ENCODE measurements at places on chromosomes 16 and 17.

- no peak for DNase-seq
Measured at GRCh38 chr17:32302860-32303649, 37.4 kb downstream of the RHBDL3 start.

GRCh38 chr16:70738083-70738977 lies 52.5 kb upstream of the MTSS2 start:
- DNase-seq = no peak

- DNase-seq = no peak
Measured at GRCh38 chr16:52265446-52265861, 281.5 kb downstream of the TOX3 start.

DNA sequence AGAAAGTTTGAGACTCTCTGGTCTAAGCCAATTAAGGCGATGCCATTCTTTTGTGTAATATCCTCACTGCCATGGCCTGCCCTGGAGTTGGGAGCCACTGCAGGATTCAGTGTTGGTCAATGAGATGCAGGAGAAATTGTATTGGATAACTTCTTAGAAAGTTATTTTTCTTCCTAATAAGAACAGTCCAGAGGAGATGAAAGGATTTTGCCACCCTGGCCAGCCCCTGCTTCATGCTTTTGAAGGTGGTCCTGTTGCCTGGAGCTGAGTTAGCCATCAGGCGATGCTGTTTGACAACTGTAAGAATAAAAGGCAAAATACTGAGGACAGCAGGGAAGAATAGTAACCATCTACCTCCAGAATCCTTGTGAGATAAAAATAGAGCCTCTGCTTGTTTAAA lies 35.4 kb upstream of the CNTNAP4 start:
- no peak for DNase-seq

GRCh38 chr16:89761304-89761922 lies 40.1 kb downstream of the ZNF276 start:
- DNase-seq = peak; percentile 16

DNA sequence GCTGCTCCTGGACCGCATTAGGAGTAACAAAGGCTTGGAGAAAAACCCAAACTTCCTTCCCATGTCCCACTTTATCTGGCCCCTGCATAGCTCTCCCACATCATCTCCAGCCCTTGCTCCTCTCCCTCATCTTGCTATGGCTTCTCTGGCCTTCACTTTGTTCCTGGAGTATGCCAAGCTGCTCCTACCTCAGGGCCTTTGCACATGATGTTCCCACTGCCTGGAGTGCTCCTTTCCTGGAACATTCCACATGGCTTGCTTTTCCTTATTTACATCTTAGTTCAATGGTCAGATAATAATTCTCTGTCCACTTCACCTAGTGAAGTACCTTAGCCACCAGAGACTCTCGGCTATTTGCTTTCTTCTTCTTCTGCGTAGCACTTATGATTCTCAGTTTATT lies 4.3 kb upstream of the KSR1 start:
- no peak for DNase-seq

DNA sequence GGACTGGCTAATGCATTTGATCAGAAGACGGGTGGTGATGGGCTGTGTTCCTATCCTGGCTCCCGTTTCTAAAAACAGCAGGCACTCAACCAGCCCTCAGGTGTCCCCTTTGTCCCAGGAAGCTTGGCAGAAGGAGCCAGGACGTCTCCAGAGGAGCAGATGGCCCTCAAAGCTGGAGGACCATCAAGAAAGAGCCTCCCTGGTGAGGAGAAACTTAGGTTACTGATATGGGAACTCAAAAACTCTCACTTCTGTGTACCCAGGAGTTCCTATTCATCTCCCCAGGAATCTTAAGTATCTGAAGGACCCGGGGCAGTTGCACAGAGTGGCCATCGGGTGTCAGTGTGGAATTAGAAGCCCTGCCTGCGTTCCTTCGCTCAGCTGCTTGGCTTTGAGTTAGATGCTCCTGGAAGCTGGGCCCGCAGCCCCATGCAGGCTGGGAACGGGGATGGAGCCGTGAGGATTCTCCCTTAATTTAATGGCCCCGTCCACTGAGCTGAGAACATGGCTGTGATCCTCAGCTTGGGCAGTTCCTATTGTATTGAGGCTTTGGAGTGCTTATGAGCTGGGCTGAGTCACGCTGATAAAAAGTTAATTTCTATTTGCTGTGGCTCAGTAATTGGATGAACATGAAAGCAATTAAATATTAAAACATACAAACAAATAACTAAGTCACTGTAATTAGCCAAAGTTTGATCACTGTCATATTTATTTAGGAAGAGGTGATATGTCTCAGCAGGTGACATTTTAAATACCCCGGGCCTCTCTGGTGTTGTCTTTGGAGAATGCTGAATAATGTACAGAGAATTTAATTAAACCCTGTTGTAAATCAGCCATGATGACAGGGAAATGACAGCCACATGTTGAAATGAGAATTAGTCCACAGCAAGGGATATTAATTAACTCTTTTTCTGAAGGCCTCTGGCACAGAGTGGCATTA lies 402.1 kb downstream of the SEC14L1 start:
- peak; percentile 82 for DNase-seq

DNA sequence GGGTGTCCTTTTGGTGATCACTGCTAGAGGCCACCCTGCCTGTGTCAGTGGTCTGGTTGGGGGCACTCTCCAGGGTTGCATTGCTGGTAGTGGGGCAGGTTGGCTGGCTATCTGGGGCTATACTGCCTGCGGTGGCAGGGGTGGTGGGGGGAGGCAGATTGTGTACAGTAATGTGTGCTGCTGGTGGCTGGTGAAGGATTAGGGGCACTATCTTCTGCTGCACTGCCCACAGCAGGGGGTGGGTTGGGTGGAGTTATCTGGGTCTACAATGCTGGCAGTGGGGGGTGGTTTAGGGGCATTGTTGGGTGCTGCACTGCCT lies 204.0 kb upstream of the WSB1 start:
- DNase-seq = no peak

- no peak for DNase-seq
Measured at GRCh38 chr17:34781571-34782108, 179.6 kb downstream of the CCT6B start.

- no peak for DNase-seq
Measured at GRCh38 chr16:4393240-4393600, 21.6 kb downstream of the VASN start.

DNA sequence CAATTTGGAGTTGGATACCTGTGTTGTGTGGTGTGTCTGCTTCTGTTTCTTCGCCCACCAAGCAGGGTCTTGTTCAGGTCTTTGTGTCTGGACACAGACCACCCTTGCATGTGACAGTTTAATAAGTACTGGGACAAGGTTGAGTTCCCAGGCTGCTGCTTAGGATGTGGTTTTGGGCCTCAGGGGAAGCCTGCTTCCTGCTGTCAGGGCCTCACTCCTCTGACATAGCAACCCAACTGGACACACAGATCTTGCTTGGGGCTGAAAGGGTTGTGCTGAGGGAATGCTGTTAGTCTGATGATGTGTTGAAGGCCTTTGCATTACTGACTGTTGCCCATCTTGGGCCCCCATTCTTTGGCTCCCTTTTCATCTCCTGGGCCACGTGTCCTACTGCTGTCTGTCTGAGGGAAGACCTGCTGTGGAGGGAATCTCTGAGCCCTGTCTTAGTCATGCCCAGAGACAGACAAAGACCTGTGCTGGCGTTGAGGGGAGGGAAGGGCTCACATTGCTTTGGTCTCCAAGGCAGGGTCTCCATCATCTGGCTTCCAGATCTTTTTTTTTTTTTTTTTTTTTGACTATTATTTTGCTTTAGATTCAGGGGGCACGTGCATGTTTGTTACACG lies 4.7 kb upstream of the TGFB1I1 start:
- no peak for DNase-seq

GRCh38 chr16:88382491-88383400 lies at the start of gene ZNF469:
TSS of gene ZNF469 (plus strand) at chr16:88382959. CDS start at chr16:88427471, 44,512 bp downstream.
- DNase-seq = no peak

DNA sequence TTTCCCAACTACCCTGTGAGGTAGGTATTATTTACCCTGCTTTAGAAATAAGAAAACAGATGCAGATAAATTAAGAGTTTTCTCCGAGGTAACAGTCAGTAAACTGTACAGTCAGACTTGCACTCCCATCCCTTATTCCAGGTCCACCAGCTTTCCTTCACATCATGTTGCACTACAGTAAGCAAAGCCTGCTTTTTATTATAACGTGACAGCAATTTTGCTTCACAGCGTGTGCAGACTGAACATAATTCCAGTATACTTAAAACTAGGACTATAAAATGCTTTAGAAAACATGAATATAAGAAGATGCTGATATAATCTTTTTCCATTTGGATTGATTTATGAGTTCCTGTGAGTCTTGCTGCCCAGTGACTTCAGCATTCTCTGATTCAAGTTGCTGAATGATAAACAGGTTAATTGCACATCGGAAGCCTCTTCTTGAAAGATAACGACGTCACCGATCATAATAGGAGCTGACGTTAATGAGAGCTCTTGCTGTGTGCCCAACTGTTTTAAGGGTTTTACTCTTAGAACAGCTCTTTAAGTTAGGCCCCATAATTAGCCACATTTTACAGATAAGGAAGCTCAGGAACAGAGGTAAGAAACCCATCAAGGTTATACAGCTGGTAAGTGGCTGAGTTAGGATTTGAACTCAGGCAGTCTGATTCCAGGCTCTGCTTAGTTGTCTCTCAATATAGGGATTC lies 1.4 kb downstream of the LIG3 start:
- DNase-seq = no peak

DNA sequence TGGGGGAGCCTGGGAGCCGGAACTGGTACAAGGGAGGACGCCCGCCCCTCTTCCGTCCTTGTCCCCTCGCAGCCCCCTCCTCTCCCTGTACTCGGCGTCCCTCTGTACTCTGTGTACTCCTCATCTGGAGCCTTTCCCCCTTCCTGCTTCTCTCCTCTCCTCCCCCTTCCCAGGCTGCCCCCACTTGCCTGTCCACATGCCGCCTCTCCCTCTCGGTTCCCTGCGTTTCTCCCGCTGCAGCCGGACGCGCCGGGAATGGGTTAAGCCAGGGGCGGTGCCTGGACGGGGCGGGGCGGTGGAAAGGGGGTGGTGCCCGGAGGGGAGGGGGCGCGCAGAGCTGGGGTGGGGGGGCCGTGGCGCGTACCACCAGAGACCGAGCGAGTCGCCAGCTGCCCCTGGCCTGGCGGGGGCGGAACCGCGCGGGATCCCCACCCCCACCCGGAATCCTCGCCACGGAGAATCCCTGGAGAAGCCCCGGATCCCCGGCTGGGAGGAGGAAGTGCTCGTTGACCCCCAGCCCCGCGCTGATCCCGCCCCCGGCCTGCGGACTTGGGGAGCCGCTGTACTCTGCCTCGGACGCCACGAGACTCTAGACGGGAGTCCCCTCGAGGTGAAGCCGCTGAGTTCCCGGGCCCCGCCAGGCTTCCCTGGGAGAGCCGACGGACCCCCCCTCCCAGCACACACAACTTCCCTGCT lies 22.6 kb downstream of the GJD3 start:
- DNase-seq = no peak

DNA sequence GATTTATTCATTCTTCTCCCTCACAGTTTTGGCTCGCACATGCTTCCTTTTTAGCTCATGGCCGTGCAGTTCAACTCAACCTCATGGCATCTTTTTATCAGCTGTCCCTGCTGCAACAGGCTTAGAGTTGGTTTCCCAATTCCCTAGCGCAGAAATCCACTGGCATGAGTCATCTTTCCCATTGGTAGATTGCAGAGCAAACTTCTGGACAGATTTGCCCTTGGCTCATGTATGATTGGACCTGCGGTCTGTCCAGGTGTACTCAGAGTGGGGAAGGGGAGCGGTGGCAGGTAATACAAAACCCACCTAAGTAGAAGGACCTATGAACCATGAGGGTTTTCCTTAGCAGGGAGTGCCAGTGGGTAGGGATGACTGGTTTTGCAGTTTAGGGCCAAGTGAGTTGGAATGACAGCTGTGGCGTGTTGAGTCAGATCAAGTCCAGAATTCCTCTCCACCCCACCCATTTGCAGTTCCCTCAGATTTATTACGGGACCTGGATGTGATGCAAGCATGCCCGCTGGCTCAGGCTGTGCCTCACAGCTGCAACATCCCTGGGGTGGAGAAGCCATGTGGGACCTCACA lies 584.7 kb downstream of the WWOX start:
- DNase-seq = no peak

- no peak for DNase-seq
Measured at GRCh38 chr16:15650698-15651171, 690 bp downstream of the NDE1 start.

DNA sequence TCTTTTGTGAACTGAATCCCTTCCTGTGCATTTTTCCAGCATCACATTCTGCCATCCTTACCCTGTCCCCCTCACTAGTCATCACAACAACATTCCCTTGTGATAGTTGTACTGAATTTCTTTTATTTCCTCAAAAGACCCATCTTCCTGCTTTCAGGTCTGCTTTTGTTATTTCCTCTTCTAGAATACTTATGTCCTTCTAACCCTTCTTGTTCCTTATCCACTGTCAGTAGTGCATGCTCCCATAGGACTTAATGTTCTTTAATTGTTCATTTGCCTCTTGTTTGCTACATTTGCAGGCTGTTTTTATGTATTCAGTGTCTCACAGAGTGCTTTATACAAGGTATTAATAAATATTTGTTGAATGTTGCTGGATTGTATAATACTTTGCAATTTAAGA lies 73.0 kb downstream of the BCAS3 start:
- DNase-seq = peak; percentile 20

GRCh38 chr16:81635063-81635937 lies 143.8 kb upstream of the PLCG2 start:
- no peak for DNase-seq

GRCh38 chr16:86167061-86167460 lies 268.1 kb downstream of the IRF8 start:
- DNase-seq = no peak

- DNase-seq = no peak
Measured at GRCh38 chr17:64502021-64502420, 4.1 kb downstream of the DDX5 start.

DNA sequence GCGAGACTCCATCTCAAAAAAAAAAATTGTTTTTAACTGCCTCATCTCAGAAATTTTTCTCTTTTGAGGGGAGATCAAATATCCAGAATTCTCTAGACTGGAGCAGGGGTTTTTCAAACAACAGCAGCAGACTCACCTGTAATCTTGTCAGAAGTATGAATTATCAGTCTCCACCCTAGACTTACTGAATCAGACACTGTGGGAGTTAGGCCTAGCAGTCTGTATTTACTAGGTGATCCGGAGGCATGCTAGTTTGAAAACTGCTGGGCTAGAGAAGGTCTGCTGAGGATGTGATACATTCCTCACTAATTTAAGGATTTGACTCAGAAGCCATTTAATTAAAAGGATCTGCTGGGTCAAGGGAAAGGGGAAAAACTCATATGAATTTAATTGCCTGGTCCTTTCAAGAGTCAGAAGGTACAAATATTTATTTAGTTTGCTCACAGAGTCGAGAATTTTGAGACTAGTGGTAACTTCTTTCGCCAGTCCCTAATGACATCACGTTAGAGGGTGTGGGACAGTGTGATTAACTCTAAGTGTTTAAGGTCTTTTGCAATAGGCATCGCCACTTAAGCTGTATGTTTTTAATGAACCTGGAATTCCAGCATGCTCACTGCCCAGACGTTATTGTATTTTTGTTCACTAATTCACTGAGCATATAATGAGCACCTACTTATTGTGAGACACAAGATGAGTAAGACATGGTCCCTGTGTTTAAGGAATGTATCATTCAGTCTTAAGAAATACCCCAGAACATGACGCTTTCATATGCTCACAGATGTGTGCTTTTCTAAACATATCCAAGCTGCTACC lies 14.2 kb downstream of the ATP6V0A1 start:
- peak; percentile 18 for DNase-seq

Measured in inflammatory macrophage treated with lipopolysaccharide for 1 hour (primary cell).